ENCODE measurements at places on chromosomes 12 and 14.

DNA sequence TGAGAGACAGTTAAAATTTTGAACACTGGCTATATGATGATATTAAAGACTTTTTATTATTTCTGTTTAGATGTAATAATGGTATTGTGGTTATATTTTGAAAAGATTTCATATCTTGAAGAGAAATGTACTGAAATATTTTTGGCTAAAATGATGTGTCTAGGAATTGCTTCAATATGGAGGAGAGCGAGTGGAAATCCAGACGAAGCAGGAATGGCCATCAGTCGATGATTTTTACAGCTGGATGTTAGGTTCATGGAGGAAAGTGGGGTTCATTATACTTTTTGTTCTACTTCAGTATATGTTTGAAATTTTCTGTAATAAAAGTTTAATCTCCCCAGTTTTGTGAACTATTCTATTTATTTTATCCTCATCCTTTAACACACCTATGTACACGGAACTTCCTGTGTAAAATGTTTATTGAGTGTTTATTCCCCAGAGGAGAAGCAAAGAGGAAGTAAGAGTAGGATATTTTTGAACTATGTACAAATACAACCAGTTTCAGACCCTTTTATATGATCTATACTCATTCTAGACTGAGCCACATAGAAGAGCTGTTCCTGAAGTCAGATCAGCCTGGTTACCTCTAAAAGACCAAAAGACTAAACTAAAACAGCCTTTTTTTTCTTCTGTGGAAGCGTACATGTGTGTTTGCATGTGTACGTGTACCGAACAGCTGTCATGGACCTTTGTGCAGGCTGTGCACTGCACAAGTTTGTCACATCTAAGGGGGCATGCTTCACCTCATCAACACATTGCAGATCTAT is 211.0 kb upstream of the NUDT4 start:
- no peak for DNase-seq

DNA sequence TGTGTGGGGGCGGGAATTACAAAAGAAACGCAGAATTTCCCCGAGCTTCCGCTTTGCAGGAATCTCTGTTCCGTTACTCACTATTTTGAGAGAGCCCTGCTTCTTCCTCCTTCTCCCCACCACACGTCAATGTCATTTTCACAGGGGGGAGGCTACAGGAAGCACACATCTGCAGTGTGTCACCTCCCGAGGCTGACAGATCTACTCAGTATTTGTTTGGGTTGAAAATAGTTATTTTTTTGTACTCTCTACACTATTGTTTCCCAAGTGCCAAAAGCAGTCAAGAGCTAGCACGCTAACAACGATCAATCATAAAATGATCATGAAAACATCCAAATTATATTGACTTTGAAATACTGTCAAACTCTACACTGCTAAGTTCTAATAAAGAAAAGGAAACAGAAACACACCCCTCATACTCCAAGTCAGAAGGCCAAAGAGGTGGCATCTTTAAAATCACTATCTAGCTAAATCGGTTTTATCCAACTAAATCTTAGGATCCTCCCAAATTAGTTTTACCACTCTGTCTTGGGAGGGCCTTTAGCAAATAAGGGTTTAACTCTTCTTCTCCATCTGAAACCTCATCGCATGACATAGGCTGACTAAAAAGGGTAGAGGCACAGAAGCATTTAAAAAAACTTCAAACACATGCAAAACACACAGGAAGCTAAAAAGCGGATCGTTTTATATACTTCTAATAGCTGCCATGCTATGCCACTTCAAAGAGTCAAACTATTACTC is 51.8 kb downstream of the FOXN3 start:
- DNase-seq: peak; percentile 65

DNA sequence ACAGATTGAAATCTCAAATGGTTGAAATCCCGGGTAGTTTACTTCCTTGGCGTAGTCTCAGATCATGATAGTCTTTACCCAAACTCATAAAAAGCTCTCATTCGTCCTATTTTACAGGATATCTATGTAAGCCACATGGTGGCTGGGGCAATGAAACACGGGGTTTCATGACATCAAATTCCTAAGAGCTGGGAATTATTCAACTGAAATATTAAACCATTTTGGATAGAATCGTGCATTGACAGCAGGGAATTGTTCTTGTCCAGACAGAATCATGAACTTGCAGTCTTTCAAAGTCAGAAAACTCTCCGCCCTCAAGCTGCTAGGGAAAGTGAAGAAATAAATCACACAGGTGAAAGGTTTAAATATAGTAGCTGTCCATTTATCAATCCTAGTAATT is 33.2 kb upstream of the PRKAB1 start:
- no peak for DNase-seq

DNA sequence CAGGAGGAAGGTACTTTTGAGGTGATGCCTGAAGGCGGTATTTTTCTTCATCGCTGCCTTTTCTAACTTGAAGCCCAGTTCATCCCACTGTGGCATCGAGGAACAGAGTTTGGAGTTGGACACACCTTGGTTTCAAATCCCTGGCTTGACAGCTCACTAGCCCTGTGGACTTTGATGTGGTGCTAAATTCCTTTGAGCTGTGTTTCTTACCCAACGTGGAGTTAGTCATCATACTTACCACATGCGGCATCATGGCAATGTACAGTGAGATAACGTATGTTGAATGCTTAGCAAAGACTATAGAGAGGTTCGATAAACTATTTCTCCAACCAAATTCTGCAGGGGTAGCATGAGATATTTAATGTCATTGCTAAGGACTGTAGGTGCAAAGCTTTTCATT is 3.4 kb downstream of the PLEKHG3 start:
- no peak for DNase-seq

DNA sequence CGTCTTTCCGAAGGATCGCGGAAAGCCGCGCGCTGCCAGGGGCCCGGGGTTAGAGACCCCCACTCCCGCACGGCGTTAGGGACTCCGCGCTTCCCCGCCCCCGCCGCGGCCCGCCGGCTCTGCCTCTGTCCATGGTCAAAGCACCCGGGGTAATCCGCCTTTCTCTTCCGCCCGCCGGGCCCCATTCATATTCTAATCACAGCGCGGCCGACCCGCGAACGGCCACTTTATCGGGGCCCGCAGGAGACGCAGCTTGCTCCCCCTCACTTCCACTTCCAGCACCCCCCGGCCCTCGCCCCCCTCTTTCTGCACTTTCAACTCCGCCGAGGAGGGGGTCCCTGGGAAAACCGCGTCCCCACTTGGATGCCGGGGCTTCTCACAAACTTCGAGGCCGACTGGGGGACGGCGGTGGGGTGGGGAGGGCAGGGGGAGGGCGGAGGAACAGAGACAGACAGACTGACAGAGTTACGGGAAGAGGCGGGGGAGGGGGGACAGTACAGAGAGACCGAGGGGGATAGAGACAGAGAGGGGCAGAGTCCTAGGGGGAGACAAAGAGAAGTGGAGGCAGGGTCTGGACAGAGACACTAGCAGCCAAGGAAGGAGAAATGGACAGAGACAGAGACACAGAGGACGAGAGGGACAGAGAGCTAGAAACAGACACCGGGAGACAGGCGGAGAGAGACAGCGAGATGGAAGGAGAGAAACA is 1.1 kb upstream of the RFX4 start:
- DNase-seq: no peak

DNA sequence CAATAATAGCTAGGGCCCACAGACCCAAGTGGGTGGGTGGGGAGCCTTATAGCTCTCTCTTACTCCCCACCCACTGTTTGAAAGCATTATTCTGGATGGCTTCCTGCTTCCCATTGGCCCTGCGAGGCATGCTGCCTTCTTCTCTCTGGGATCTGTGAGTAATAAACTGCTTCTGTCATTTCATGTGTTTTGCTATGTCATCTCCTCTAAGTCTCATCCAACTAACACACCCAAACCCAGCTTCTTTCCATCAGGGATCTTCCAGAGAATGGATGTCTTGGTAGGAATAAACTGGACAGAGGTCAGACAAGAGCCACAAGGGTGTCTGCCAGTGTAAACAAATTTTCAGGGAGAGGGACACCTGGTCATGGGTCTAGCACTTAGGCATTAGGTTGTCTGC is 66.4 kb upstream of the BDKRB2 start:
- no peak for DNase-seq

DNA sequence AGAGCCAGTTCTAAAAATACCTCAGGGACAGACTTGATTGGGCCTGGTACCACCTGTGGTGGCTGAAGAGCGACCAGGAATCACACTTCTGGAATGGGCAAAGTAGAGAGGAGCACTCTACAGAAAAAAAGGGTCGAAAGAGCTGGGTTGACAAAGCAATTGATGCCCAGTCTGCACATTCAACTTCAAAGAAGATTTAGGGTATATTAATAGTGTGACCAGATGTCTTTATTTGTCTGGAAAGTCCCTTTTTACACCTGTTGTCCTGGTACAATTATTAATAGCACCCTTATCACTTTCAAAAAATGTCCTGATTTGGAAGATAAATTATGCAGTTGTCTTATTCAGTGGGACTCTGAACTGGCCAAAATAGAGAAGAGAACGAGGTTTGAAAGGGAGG is 137.5 kb downstream of the DYRK2 start:
- DNase-seq: no peak

GRCh38 chr14:55136241-55136640 is 7.2 kb downstream of the LGALS3 start:
- DNase-seq: no peak

DNA sequence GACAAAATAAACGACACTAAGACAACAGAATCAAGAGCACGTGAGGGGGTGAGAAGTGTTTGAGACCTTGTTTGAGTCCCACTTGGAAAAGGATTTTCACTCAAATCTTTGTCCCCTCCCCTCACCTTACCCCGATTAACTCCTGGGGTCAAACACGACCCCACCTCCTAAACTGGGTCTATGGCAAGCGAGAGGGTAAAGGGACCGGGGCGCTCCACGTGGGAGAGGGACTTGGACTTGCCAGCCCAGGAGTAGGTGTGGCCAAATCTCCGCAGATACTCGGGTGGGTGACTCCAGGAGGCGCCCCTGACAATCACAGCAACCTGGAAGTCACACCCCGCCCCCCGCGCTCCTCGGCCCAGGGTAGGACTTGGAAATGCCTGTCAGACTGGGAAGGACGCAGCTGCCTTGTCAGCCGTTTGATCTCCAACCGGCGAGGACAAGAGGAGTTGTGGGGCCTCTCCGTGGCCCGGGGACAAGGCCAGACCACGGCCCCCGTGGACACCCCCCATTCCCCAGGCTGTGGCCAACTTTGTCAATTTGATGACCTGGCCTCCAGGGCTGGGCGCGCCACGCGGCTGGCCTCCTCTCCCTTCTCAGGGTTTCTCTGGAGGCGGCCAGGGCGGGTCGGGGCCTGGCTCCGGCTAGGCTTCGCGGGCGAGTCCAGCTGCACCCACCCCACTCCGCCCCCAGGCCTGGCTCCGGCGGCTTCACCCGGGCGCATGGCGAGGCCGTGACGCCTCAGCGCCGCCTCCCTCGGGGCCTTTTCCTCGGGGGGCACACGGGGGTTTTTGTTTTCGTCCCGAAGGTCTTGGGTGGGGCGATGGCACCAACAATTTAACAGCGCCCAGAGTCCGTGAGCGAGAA is 1.1 kb upstream of the BCL11B start:
- no peak for DNase-seq

DNA sequence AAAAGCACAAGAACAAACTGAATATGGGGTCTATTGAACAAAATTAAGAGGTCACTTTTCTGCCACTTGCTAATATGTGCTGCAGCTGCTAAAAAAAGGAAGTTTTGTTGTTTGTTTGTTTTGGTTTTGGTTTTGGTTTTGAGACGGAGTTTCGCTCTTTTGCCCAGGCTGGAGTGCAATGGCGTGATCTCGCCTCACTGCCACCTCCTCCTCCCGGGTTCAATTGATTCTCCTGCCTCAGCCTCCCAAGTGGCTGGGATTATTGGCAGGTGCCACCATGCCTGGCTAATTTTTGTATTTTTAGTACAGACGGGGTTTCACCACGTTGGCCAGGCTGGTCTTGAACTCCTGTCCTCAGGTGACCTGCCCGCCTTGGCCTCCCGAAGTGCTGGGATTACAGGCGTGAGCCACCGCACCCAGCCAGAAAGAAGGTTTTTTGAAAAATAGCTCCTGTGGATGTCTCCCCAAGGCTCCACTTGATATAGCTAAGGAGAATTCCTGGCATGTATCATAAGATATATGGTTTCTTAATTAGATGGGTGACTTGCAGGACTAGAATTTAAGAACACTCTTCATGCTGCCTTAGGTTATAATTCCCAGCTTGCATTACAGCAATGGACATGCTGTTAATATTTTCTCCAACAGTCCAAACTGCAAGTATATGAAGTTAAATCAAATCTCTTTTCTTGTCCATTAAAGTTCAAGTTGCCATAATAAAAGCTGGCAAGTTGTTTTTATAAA is 237.6 kb upstream of the AMIGO2 start:
- DNase-seq: peak; percentile 28

- DNase-seq: no peak
These were observed 21.4 kb upstream of the IGF1 start for GRCh38 chr12:102501773-102502172.

DNA sequence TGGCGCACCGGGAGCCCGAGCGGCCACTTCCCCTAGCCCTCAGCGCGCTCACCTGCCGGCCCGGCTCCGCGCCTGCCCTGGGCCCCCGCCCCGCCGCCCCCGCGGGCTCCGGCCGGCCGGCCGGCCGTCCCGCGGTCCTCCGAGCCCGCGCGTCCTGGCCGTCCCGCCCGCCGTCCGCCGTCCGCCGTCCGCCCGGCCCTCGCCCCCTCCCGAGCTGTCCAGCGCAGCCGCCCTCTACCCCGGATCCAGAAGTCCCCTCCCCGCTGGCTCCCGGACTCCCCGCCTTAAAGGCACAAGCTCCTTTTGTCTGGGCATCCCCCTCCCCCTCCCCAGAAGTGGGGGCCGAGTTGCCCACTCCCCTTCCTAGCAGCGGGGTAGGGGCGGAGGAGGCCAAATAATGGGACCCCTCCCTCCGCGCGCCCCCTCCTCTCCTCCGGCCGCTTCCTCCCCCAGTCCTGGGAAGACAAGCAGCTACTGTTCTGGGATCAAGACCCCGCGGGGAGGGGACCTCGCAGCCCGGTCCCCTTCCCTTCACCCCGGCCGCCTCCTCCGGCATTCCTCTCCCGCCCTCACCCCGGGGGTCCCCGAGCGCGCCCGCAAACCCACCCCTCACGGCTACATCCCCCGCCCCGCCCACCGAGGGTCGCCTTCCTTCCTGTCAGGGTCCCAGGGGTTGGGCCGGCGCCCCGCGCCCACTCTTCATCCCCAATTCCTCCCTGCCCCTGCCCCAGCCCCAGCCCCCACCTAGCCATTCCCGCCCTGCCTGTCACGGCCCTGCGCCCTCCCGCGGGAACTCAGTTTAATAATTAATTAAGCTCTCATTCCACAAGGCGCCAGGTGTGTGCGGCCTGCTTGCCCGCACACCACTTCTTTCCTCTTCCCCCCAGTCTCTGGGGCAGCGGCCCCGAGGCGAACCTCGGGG is at the start of gene ADCY6:
ADCY6 (minus strand) TSS at position 236 of the 922 bp plus-strand sequence. CDS start 5,655 bp downstream, outside the sequence.
- no peak for DNase-seq

- no peak for DNase-seq
These were observed 82.3 kb downstream of the RGS6 start for GRCh38 chr14:72014486-72014885.

DNA sequence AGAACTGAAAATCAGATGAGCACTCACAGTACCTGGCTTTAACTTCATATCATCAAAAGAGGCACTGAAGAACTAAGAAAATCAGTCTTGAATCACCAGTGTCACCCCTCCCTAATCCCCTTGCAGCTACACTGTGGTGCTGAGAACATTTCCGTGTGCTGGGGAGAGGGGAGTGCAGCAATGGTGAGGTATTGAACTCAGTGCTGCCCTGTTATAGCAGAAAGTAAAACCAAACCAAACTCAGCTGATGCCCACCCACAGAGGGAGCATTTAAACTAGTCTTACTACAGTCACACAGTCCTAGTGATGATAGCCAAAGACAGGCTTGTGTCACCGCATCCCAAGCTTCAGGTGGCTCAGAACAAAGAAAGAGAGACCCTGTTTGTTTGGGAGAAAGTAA is 122.1 kb downstream of the CPNE8 start:
- DNase-seq: no peak

GRCh38 chr12:124686370-124687173 is 119.2 kb upstream of the NCOR2 start:
- DNase-seq: no peak
